ENCODE measurements at places on chromosomes 1 and 21.

DNA sequence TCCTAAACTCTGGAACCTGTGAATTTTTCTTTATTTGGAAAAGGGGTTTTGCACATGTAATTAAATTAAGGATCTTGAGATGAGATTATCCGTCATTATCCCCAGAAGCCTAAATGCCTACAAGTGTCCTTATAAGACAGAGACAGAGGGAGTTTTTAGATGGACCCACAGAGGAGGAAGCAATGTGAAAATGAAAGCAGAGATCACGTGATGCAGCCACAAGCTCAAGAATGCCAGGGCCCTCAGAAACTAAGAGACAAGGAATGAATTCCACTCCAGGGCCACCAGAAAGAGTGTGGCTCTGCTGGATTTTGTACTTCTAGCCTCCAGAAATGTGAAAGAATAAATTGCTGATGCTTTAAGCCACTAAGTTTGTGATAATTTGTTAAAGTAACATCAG is 183.6 kb upstream of the UBE2U start:
- H3K27ac ChIP-seq, result no peak overlapping the region
- H3K4me3 ChIP-seq, result no peak overlapping the region
- DNase-seq, result peak; percentile 3
- H3K4me1 ChIP-seq, result no peaks in the 10 kb centered on the region
- H3K36me3 ChIP-seq, result no peaks in the 10 kb centered on the region
- H3K27me3 ChIP-seq, result no peaks in the 10 kb centered on the region

DNA sequence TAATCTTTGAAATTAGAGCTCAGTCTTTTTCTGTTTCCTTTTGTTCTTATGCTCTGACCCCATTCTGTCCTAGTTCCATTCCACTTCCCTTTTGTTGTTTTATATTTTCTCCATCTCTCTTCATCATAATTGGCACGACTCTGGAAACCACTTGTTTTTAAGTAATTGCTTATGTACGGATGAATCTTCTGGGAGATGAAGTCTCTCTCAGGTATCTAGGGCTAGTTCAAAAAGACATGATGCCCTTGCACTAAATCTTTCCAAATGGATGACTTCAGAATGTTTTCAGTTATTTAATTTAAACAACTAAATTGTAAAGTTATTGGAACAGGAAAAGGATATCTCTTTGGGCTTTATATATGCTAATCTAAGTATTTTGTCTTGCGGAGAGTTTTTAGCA is at the start of gene OR6F1:
Gene OR6F1, minus strand, starts transcription at position 101 of the 400 bp plus-strand sequence. CDS start 3,891 bp downstream, outside the sequence.
- no peaks in the 10 kb centered on the region for H3K36me3 ChIP-seq
- no peak within 1 kb of the TSS for H3K27ac ChIP-seq
- H3K4me1 ChIP-seq, result no peaks in the 10 kb centered on the region
- no peak for DNase-seq
- H3K4me3 ChIP-seq, result no peak within 1 kb of the TSS

DNA sequence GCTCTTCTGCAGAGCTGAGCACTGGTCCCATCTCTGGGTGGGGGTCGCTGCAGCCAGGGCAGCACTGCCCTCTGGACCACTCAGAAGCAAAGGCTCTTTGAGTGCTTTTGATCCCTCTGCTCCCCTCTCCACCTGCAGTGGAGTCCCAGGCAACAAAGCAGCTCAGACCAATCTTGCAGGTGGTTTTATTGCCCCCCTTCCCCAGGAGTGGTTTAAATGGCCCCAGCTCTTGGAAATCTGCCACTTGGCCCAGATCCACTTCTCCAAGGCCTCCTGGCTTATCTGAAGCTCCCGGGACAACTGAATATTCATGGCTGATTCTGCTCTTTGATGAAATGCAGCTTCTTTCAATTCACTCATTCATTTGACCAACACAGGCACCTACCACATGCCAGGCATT is 2.7 kb downstream of the STUM start:
- DNase-seq, result no peak
- peaks cover 9% of the 10 kb centered on the region for H3K4me1 ChIP-seq
- no peak overlapping the region for H3K27ac ChIP-seq

DNA sequence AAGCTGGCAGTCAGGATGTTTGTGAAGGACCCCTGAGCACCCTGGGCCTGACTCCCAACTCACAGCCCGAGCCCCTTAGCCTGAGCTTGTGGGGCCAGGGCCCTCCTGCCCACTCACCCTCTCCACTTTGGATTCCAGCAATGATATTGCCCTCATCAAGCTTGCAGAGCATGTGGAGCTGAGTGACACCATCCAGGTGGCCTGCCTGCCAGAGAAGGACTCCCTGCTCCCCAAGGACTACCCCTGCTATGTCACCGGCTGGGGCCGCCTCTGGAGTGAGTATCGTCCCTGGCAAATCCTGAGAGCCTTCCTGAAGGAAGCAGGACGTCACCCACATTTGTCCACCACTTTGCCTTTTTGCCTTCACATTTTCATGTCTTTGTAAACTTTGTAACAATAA is 5.0 kb downstream of the CTRC start:
- no peak for DNase-seq
- H3K27ac ChIP-seq, result no peak overlapping the region
- no peaks in the 10 kb centered on the region for H3K36me3 ChIP-seq
- H3K4me3 ChIP-seq, result no peak overlapping the region

DNA sequence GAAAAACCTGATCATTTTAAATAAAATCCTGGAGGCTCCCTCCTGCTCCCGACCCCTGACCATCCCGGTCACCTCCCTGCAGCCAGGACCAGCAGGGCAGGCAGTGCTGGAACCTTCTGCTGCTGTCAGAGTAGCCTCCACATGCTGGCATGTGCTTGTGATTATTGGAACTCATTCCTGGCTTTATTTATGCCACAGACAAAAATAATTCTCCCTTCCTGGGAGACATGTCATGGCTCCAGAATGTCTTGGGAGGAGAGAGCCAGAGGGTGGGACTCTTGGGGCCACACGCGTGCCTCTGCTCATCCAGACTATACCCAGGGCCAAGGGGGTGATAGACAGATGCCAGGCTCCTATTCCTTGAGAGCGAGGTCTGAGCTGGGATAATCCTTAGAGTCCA is 183.6 kb upstream of the RAB4A start:
- H3K27me3 ChIP-seq, result no peaks in the 10 kb centered on the region
- no peak for DNase-seq
- H3K27ac ChIP-seq, result no peak overlapping the region
- no peak overlapping the region for H3K4me3 ChIP-seq

- peak overlapping the region; percentile 77 for H3K4me3 ChIP-seq
- DNase-seq, result no peak
- no peaks in the 10 kb centered on the region for H3K27me3 ChIP-seq
- H3K27ac ChIP-seq, result peak overlapping the region; percentile 67
- H3K36me3 ChIP-seq, result no peaks in the 10 kb centered on the region
Measured at GRCh38 chr21:44874497-44875315, 1.2 kb upstream of the PTTG1IP start.

Measured in GM12878 (cell line).